COLO829 (cell line): ENCODE measurements at places on chromosomes 2 and 18.

DNA sequence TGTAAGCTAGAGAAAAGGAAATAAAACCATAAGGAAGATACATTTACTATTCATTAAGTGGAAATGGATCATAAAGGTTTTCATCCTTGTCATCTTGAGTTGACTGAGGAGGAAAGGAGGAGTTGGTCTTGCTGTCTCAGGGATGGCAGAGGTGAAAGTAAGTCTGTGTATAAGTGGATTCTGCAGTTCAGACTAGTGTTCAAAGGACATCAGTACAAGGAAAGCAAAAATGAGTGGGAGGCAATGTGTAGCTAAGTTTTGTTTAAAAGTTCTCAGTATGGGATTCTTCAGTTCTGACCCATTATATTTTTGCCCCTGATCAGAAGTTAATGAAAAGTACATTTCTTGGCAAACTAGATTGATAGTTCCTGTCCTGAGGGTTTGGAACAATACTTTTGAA, 18.9 kb downstream of the SLC20A1 start:
- DNase-seq = no peak

- no peak for DNase-seq
Measured at GRCh38 chr18:3654442-3655253, 204.7 kb downstream of the TGIF1 start.

GRCh38 chr2:209476367-209477208, 52.7 kb downstream of the MAP2 start:
- DNase-seq = no peak

- no peak for DNase-seq
Measured at GRCh38 chr2:218638372-218638771, 21.1 kb downstream of the ZNF142 start.
